ENCODE measurements at places on chromosomes 5 and 9.

GRCh38 chr9:4126996-4127395 lies 172.9 kb downstream of the GLIS3 start:
- DNase-seq, result peak; percentile 52
- peaks cover 17% of the 10 kb centered on the region for H3K4me1 ChIP-seq
- H3K27ac ChIP-seq, result peak overlapping the region; percentile 92
- no peaks in the 10 kb centered on the region for H3K27me3 ChIP-seq
- H3K36me3 ChIP-seq, result no peaks in the 10 kb centered on the region
- H3K4me3 ChIP-seq, result peak overlapping the region; percentile 3

DNA sequence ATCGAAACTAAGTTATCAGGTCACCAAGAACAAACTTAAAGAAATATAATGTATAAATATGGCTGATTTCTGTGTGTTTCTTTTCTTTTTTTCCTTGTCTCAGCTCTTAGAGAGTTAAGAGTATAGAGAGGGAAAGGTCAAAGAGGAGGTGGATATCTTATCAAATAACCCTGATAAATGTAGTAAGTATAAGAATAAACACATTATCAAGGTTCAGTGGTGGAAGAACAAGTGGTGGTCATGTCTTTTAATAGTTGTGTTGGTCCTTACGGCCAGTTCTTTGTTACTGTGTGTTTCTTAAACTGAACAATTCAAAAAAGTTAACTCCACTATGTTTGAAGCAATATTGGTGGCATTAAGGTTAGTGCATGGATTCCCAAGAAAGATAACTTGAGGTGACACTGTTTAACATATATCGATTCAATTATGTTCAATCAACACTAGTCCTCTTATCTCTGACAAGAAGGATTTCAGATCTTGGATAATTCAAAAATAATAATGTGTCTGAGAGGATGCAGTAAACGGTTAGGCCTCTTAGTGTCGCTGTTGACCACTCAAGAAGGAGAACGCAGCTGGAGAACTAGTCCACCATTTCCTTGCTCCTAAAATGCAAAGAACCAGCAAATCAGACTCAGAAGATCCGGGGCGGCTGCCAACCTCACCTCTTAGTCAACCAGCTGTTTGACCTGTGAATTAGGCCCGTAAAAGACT lies at the start of gene PCDHGA3:
PCDHGA3 (plus strand) TSS at position 588 of the 711 bp plus-strand sequence. CDS start 205 bp downstream, outside the sequence.
- DNase-seq, result peak; percentile 55
- H3K27me3 ChIP-seq, result peaks cover 3% of the 10 kb centered on the region
- H3K4me1 ChIP-seq, result no peaks in the 10 kb centered on the region
- H3K36me3 ChIP-seq, result no peaks in the 10 kb centered on the region
- H3K4me3 ChIP-seq, result peak within 1 kb of the TSS; percentile 54

- H3K4me3 ChIP-seq, result peak overlapping the region; percentile 24
- H3K27me3 ChIP-seq, result no peaks in the 10 kb centered on the region
- H3K27ac ChIP-seq, result peak overlapping the region; percentile 52
- H3K4me1 ChIP-seq, result peaks cover 14% of the 10 kb centered on the region
- peak; percentile 63 for DNase-seq
Measured at GRCh38 chr5:65262096-65262495, 219.6 kb downstream of the ADAMTS6 start.

GRCh38 chr5:58459146-58460001 lies 512 bp downstream of the PLK2 start:
- H3K27ac ChIP-seq, result peak overlapping the region; percentile 94
- no peak for DNase-seq
- peak overlapping the region; percentile 97 for H3K4me3 ChIP-seq
- H3K36me3 ChIP-seq, result peaks cover 45% of the 10 kb centered on the region
- peaks cover 26% of the 10 kb centered on the region for H3K4me1 ChIP-seq

DNA sequence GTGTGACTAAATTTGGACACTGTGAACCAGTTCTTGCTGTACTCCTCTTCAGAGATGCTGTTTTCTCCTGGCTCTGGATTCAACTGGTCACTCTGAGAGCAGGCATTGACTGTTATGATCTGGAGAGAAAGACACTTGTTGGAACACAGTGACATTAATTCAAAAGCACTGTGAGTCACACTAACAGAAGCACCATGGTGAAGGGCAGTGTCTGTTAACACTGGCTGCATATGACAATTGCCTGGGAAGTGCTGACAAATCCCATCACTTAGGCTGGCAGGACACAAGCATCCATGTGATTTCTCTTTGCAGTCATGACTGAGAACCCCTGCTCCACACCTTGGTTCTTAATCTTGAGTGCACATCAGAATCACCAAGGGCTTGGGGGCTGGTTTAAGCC lies 132.4 kb downstream of the TRPM6 start:
- no peaks in the 10 kb centered on the region for H3K4me1 ChIP-seq
- H3K36me3 ChIP-seq, result no peaks in the 10 kb centered on the region
- no peak overlapping the region for H3K4me3 ChIP-seq
- DNase-seq, result no peak
- no peaks in the 10 kb centered on the region for H3K27me3 ChIP-seq
- no peak overlapping the region for H3K27ac ChIP-seq

DNA sequence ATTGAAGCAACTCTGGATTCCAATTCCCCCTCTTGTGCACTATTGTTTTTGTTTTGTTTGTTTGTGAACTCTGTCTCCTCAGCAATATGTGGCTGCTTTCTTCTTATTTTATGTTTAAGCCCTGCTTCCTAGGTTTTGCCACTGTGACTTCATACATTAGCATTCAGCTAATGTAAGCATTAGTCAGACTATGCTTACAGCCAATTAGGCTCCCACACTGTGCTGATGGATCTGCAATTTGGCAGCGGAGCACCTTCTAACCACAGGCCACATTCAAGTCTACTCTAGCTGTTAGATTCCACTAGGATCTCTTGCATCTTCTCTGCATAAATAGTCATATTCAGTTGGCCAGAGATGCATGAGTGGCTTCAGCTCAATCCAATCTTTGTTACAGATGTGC lies 9.6 kb upstream of the BICD2 start:
- no peak overlapping the region for H3K4me3 ChIP-seq
- H3K27me3 ChIP-seq, result peaks cover 4% of the 10 kb centered on the region
- DNase-seq, result peak; percentile 97
- peaks cover 9% of the 10 kb centered on the region for H3K4me1 ChIP-seq
- H3K27ac ChIP-seq, result peak overlapping the region; percentile 45
- no peaks in the 10 kb centered on the region for H3K36me3 ChIP-seq

- H3K36me3 ChIP-seq, result no peaks in the 10 kb centered on the region
- H3K4me3 ChIP-seq, result no peak overlapping the region
- peak; percentile 22 for DNase-seq
- peaks cover 14% of the 10 kb centered on the region for H3K4me1 ChIP-seq
- H3K27me3 ChIP-seq, result no peaks in the 10 kb centered on the region
Measured at GRCh38 chr9:20512636-20513035, 109.7 kb downstream of the MLLT3 start.

- H3K27me3 ChIP-seq, result no peaks in the 10 kb centered on the region
- H3K36me3 ChIP-seq, result no peaks in the 10 kb centered on the region
- no peak for DNase-seq
- H3K4me3 ChIP-seq, result peak overlapping the region; percentile 97
Measured at GRCh38 chr5:154038261-154038706, 426 bp downstream of the FAM114A2 start.

DNA sequence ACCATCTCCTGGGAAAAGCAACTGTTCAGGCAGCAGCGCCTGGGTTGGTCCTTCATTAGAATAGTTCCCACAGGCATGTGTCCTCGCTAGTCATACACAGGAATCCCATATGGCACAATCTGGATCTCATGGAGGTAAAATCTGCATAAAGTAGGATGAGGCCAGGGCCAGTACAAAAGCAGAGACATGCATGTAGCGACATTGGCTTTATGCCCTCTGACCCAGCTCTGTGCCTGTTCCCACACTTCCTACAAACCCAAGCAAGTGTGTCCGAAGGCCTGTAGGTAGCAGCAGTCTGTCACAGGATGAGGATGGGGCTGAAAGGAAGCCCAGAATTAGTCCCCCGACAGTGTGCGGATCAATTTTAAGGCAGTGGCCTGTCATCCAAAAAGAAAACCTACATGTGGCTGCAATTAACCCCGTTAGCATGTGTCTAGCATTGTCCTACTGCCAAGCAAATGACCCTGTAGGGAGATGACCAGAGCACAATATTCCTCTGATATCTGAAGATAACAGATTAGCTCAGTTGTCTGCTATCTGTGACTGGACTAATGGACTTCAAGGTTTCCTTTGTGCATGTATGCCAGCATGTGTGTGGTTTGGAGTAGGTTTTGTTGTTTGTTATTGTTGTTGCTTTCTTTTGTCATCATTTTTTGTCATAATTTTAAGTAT lies 178.8 kb downstream of the TMEM161B start:
- H3K27ac ChIP-seq, result no peak overlapping the region
- H3K36me3 ChIP-seq, result no peaks in the 10 kb centered on the region
- no peak for DNase-seq
- H3K27me3 ChIP-seq, result no peaks in the 10 kb centered on the region
- H3K4me3 ChIP-seq, result no peak overlapping the region

- no peak overlapping the region for H3K4me3 ChIP-seq
- DNase-seq, result no peak
- no peaks in the 10 kb centered on the region for H3K27me3 ChIP-seq
- H3K4me1 ChIP-seq, result no peaks in the 10 kb centered on the region
- no peaks in the 10 kb centered on the region for H3K36me3 ChIP-seq
Measured at GRCh38 chr5:159787837-159788236, 128.4 kb upstream of the ADRA1B start.

GRCh38 chr9:32161209-32161608 lies 223.2 kb upstream of the ACO1 start:
- DNase-seq, result no peak
- no peaks in the 10 kb centered on the region for H3K36me3 ChIP-seq
- H3K4me3 ChIP-seq, result no peak overlapping the region
- no peaks in the 10 kb centered on the region for H3K4me1 ChIP-seq

GRCh38 chr5:178690208-178690607 lies 40.3 kb downstream of the ZNF354A start:
- H3K27me3 ChIP-seq, result no peaks in the 10 kb centered on the region
- H3K4me3 ChIP-seq, result no peak overlapping the region

GRCh38 chr9:123550797-123551196 lies 194.8 kb downstream of the CRB2 start:
- no peak overlapping the region for H3K27ac ChIP-seq
- DNase-seq, result no peak
- H3K27me3 ChIP-seq, result no peaks in the 10 kb centered on the region
- H3K4me3 ChIP-seq, result no peak overlapping the region
- H3K4me1 ChIP-seq, result no peaks in the 10 kb centered on the region
- H3K36me3 ChIP-seq, result no peaks in the 10 kb centered on the region
